Naive thymus-derived CD8-positive, alpha-beta T cell (primary cell): ENCODE measurements at places on chromosomes 5 and 9. TPM values are rescaled to one million over a fixed set of nuclear protein-coding genes. Genes with fewer than 3 reads are reported as not detected.

DNA sequence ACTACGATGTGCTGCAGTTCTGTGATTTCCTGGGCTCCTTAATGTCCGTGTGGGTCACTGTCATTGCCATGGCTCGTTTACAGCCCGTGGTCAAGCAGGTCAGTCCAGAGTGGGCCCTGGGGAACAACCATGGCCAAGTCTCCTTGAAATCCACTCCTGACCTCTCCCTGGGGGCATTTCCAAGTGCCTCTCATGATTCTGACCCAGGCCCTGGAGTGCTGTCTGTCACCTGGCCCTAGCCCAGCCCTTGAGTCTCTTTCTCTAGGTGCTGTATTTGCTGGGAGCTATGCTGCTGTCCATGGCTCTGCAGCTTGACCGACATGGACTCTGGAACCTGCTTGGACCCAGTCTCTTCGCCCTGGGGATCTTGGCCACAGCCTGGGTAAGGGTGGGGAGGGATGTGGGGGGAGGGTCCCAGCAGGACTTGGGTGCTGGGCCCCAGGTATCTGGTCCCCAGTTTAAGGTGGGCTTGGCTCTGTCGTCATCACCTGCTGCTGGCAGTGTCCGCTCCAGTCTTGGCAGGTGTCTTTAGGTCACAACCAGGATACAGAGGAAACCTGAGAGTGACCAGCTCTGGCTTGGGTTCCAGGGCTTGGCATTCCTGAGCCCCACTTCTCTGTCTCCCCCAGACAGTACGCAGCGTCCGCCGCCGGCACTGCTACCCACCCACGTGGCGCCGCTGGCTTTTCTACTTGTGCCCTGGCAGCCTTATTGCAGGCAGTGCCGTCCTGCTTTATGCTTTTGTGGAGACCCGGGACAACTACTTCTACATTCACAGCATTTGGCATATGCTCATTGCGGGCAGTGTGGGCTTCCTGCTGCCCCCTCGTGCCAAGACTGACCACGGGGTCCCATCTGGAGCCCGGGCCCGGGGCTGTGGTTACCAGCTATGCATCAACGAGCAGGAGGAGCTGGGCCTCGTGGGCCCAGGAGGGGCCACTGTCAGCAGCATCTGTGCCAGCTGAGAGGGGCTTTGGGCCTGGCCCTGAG, 17.0 kb downstream of the OR13J1 start:
- H3K27ac ChIP-seq = no peak overlapping the region
- no peak for DNase-seq
- peaks cover 6% of the 10 kb centered on the region for H3K36me3 ChIP-seq
- H3K4me1 ChIP-seq = no peaks in the 10 kb centered on the region

GRCh38 chr5:160363211-160363610, 7.2 kb downstream of the C1QTNF2 start:
- no peak for DNase-seq
- peaks cover 4% of the 10 kb centered on the region for H3K36me3 ChIP-seq
- no peaks in the 10 kb centered on the region for H3K4me1 ChIP-seq
- H3K27me3 ChIP-seq = peaks cover 44% of the 10 kb centered on the region
- no peak overlapping the region for H3K27ac ChIP-seq

GRCh38 chr5:177603631-177604030, 3.7 kb downstream of the B4GALT7 start:
- H3K4me3 ChIP-seq = no peak overlapping the region
- peak overlapping the region; percentile 69 for H3K27ac ChIP-seq
- no peaks in the 10 kb centered on the region for H3K27me3 ChIP-seq
- peaks cover 40% of the 10 kb centered on the region for H3K4me1 ChIP-seq
- H3K36me3 ChIP-seq = no peaks in the 10 kb centered on the region

The SLCO6A1 gene
- not detected for total RNA-seq

GRCh38 chr9:118522093-118523028, 818.2 kb downstream of the TLR4 start:
- H3K4me1 ChIP-seq = no peaks in the 10 kb centered on the region

GRCh38 chr5:55899344-55899743, 48.2 kb downstream of the IL31RA start:
- peaks cover 12% of the 10 kb centered on the region for H3K27me3 ChIP-seq
- H3K36me3 ChIP-seq = no peaks in the 10 kb centered on the region
- H3K4me3 ChIP-seq = no peak overlapping the region
- H3K27ac ChIP-seq = no peak overlapping the region
- peaks cover 8% of the 10 kb centered on the region for H3K4me1 ChIP-seq

GRCh38 chr9:87643778-87644570, 81.9 kb upstream of the CTSL start:
- no peak overlapping the region for H3K27ac ChIP-seq
- no peak overlapping the region for H3K4me3 ChIP-seq
- DNase-seq = no peak
- H3K4me1 ChIP-seq = no peaks in the 10 kb centered on the region
- H3K36me3 ChIP-seq = no peaks in the 10 kb centered on the region

The RFX3 gene
- 25.0 TPM for total RNA-seq

GRCh38 chr5:157265714-157266285, at the start of gene CYFIP2:
TSS of gene CYFIP2 (plus strand) at chr5:157266123. CDS start at chr5:157285362, 19,239 bp downstream.
- peaks cover 7% of the 10 kb centered on the region for H3K36me3 ChIP-seq
- peak within 1 kb of the TSS; percentile 98 for H3K27ac ChIP-seq
- no peaks in the 10 kb centered on the region for H3K27me3 ChIP-seq
- peaks cover 75% of the 10 kb centered on the region for H3K4me1 ChIP-seq
